ENCODE measurements at places on chromosomes 12 and 14.

DNA sequence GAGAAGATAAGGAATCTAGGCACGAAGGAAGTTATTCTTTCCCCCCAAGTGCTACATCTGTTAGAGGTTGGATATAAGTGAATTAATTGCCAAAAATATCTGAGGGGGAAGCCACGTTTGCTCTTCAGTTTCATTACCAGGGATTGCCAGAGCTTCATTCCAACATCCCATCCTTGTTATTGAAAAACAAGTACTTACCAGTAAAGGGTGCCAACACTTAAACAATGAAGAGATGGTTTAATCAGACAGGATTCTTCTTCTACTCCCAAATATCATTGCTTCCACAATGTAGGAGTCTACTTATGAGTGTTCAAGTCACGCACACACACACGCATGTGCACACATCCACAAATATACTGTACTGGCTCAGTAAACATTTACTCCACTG is 312.4 kb downstream of the RPAP3 start:
- no peak for DNase-seq

GRCh38 chr14:100526057-100526456 is 61.2 kb downstream of the BEGAIN start:
- DNase-seq: no peak

GRCh38 chr14:105326568-105326867 is 12.0 kb downstream of the PACS2 start:
- no peak for DNase-seq

DNA sequence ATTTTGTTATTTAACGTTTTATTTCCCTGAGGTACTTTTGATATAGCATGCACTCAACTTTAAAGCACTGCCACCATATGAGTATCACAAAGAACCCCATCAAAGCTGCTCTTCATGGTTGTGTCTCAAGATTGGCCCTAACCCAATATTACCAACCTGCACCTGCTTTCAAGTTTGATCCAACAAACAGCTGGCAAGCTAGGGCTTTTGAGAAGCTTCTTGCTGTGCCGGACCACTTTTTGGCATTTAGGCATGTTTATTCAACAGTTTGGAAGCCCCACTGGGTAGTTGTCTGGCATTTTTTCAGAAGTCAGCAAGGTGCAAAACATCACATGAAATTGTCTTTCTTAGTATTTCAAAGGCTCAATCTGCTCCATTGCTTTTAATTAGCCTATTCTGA is 137.2 kb upstream of the PLEKHA5 start:
- DNase-seq: no peak

Data from activated effector memory CD4-positive, alpha-beta T cell treated with anti-CD3 and anti-CD28 coated beads, Interleukin-2, amount 50 U/mL, for 16 hours (primary cell).